ENCODE measurements at places on chromosomes 2 and 18. TPM values are rescaled to one million over a fixed set of nuclear protein-coding genes. Genes with fewer than 3 reads are reported as not detected.

RIT2 gene
- 29.3 TPM for total RNA-seq

MARCHF4 gene
- 8.2 TPM for total RNA-seq

PUS10 gene
- 4.9 TPM for total RNA-seq

ATP6V1C2 gene
- 1.2 TPM for total RNA-seq

REG1B gene
- total RNA-seq: not detected

FBXO15 gene
- 4.1 TPM for total RNA-seq

MYO1B gene
- total RNA-seq: 85.2 TPM

All from frontal cortex (tissue), 4 donors.